Type B pancreatic cell (in vitro differentiated cells): ENCODE measurements at places on chromosomes 2 and 18.

DNA sequence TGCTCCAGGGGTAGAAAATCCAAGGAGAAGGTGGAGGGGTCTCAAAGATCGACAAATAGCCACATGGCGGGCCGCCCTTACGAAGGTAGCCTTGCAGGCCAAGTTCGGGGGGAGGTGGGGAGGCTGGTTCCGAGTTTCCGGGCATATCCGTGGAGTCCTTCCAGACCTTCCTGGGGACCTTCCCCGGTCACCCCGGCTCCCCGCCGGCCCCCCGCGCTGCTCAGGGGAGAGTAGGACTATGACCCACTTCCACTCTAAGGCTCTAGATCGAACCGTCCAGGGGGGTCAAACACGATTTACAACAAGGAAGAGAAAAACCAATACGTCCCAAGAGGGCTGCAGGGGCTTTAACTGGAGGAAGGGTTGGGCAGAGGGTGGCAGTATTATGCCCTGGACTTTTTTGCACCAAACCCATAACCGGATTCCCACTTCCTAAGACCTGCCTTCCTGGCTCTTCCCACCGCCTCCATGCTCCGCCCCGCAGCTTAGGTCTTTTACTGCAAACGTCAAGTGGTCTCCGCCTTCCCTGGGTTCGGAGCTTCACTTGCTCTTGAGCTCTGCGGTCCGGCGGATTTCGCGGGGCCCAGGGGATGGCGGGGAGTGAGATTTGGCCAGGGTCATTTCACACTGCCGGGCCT is 779 bp upstream of the LYPD6 start:
- H3K27ac ChIP-seq: peak overlapping the region; percentile 67
- H3K27me3 ChIP-seq: peaks cover 7% of the 10 kb centered on the region
- peak; percentile 77 for DNase-seq
- H3K4me1 ChIP-seq: peaks cover 15% of the 10 kb centered on the region

GRCh38 chr2:107621186-107622165 is 205.2 kb upstream of the RGPD4 start:
- no peaks in the 10 kb centered on the region for H3K27me3 ChIP-seq
- H3K27ac ChIP-seq: no peak overlapping the region
- H3K4me1 ChIP-seq: no peaks in the 10 kb centered on the region
- H3K4me3 ChIP-seq: no peak overlapping the region
- no peak for DNase-seq

DNA sequence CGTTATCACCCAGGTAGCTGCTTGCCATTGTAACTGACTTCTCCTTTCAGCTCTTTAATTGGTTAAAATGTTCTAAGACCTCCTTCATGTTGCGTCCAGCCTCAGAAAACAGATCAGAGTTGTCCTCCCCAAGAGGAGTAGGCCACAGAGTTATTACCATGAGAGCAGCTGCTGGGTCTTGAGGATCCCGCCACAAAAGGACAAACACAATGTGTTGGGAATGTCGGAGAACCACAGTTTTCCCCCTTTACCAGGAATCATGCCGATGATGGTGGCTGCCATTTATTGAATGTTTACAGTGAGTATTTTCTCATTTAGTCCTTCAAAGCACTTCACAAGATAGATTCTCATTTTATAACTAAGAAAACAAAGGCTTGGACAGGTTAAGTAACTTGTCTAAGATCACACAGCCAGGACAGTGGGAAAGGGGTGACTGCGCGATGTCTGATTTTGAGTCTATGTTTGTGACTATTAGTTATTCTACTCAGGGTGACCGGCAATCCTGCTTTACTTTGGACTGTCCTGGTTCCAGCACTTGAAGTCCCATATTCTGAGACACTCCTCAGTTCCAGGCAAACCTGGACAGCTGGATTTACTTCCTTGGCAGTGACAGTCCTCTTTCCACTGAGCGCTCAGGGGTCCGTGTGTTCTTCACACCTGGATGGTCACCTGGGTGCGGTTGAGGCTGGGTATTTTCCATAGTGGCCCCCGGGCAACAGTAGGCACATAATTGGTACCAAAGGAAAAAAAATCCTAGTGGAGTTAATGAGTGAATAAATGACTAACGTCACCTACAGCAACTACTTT is 93.6 kb downstream of the LIPG start:
- no peaks in the 10 kb centered on the region for H3K36me3 ChIP-seq
- peaks cover 14% of the 10 kb centered on the region for H3K27me3 ChIP-seq
- no peak overlapping the region for H3K27ac ChIP-seq
- H3K4me3 ChIP-seq: no peak overlapping the region

DNA sequence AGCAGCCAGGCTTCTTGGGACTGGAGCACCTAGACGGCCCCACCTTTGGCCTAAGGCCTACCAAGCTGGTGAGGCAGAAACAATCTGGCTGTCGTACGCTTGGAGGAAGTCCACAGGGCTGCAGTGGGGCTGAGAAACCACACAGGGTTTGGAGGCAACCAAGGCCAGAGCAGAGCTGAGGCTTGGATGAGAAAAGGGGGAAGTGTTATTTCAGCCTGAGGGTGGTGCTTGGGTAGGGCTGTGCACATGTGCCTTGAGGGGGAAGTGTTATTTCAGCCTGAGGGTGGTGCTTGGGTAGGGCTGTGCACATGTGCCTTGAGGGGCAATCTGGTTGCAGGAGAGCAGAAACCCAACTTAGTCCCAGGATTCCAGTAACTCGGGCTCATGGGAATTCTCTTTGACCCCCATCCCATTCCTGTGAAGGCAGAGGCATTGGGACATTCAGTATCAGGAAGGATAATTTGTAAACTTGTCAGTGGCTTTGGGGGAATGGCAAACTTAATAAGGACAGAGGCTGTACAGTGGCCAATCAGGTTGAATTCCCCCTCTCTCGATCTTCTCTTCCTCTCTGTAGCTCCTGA is 971 bp upstream of the FBXO41 start:
- peaks cover 65% of the 10 kb centered on the region for H3K27me3 ChIP-seq
- H3K36me3 ChIP-seq: no peaks in the 10 kb centered on the region
- no peaks in the 10 kb centered on the region for H3K4me1 ChIP-seq
- no peak overlapping the region for H3K27ac ChIP-seq
- DNase-seq: no peak

DNA sequence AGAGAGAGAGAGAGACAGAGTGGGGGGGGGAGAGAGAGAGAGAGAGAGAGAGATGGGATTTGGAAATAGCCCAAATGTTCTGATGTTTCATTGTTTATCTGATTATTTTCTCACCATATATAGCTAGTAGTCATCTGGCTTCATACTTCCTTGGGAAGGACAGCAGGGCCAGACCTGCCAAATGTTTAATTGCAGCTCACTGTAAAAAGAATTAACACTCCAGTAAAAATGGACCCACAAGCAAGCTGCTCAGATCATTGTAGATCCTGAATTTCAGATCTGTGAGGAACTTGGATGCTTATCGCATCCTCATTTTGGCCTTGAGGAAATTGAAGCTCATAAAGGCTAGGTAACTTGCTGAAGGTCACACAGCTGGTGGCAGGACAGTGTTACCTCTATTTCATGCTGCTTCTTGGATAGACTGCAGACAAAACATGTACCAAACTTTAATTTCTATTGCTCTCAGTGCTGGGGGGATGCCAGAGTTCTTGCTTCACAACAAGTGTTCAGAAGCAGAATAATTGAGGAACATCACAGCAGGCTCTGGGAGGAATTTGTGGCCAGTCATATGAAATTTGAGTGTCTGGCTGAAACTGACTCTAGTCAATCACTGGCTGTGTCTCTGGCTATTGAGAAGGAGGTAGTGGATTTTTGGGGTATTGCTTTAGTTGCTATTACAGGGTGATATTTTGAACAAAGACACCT is 223.5 kb downstream of the PIK3C3 start:
- H3K27ac ChIP-seq: no peak overlapping the region
- no peaks in the 10 kb centered on the region for H3K27me3 ChIP-seq
- H3K36me3 ChIP-seq: no peaks in the 10 kb centered on the region
- no peak for DNase-seq
- no peak overlapping the region for H3K4me3 ChIP-seq

DNA sequence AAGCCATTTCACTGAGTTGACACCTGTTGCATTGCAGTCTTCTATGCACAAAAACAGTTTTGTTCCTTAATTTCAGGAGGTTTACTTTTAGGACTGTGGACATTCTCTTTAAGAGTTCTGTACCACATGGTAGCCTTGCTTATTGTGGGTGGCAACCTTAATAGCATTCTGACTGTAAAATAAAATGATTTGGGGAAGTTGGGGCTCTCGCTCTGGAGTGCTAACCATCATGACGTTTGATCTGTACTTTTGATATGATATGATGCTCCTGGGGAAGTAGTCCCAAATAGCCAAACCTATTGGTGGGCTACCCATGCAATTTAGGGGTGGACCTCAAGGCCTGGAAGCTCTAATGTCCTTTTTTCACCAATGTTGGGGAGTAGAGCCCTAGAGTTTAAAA is 3.4 kb downstream of the CTLA4 start:
- H3K27me3 ChIP-seq: peaks cover 26% of the 10 kb centered on the region
- no peak overlapping the region for H3K27ac ChIP-seq
- no peak overlapping the region for H3K4me3 ChIP-seq
- peaks cover 8% of the 10 kb centered on the region for H3K4me1 ChIP-seq
- H3K36me3 ChIP-seq: no peaks in the 10 kb centered on the region

- H3K36me3 ChIP-seq: peaks cover 22% of the 10 kb centered on the region
- no peaks in the 10 kb centered on the region for H3K27me3 ChIP-seq
- no peak for DNase-seq
These were observed 3.5 kb downstream of the AAMP start for GRCh38 chr2:218266316-218266979.

- H3K4me3 ChIP-seq: no peak overlapping the region
- H3K27me3 ChIP-seq: no peaks in the 10 kb centered on the region
- H3K4me1 ChIP-seq: peaks cover 4% of the 10 kb centered on the region
- no peak for DNase-seq
These were observed 171.2 kb downstream of the CMPK2 start for GRCh38 chr2:6694555-6694954.
